Daoy (cell line): ENCODE measurements at places on chromosomes 7 and 10. TPM values are rescaled to one million over a fixed set of nuclear protein-coding genes. Genes with fewer than 3 reads are reported as not detected.

The EDRF1 gene
- 17.7 and 19.7 TPM in 2 replicates for total RNA-seq

The IFIT1B gene
- total RNA-seq: 0.09 TPM in 1 of 2 replicates, not detected in the other

The TACC2 gene
- 10.1 and 15.7 TPM in 2 replicates for total RNA-seq

The DNMBP gene
- 13.7 and 14.4 TPM in 2 replicates for total RNA-seq

The CALML3 gene
- total RNA-seq: not detected in 2 replicates

The CFAP58 gene
- total RNA-seq: 0.06 TPM in 2 replicates

The CALCR gene
- total RNA-seq: not detected in 2 replicates

The KLHL7 gene
- total RNA-seq: 101 and 119 TPM in 2 replicates

The ASB10 gene
- total RNA-seq: not detected in 2 replicates

The PRPS1L1 gene
- not detected in 2 replicates for total RNA-seq
